Neural progenitor cell (in vitro differentiated cells): ENCODE measurements at places on chromosomes 4 and X. TPM values are rescaled to one million over a fixed set of nuclear protein-coding genes. Genes with fewer than 3 reads are reported as not detected.

The TRAM1L1 gene
- 4.5 and 8.4 TPM in 2 replicates for total RNA-seq

The FAAH2 gene
- 8.5 and 24.6 TPM in 2 replicates for total RNA-seq

The CRLF2 gene
- not detected in 2 replicates for total RNA-seq

The SSX2 gene
- total RNA-seq, result not detected in 2 replicates

The BTK gene
- total RNA-seq, result 0.03 TPM in 1 of 2 replicates, not detected in the other

The C4orf50 gene
- 0.09 and 0.32 TPM in 2 replicates for total RNA-seq

The POLR2B gene
- total RNA-seq, result 150 and 290 TPM in 2 replicates

The OPN1MW2 gene
- total RNA-seq, result not detected in 2 replicates

The SSX4 gene
- total RNA-seq, result not detected in 2 replicates

The HOPX gene
- 2.6 and 2.8 TPM in 2 replicates for total RNA-seq

The CLGN gene
- 22.7 and 37.8 TPM in 2 replicates for total RNA-seq

The VCX3A gene
- total RNA-seq, result 1.0 TPM in 1 of 2 replicates, not detected in the other

The AMBN gene
- 0.15 TPM in 1 of 2 replicates, not detected in the other for total RNA-seq

The SEPTIN6 gene
- 19.4 and 21.7 TPM in 2 replicates for total RNA-seq

The BEX5 gene
- total RNA-seq, result 1.6 and 3.8 TPM in 2 replicates

The MCF2 gene
- total RNA-seq, result 0.09 and 0.80 TPM in 2 replicates

The PITX2 gene
- total RNA-seq, result 0.59 and 1.6 TPM in 2 replicates

The RIPPLY1 gene
- total RNA-seq, result not detected in 2 replicates

The CYLC1 gene
- not detected in 2 replicates for total RNA-seq

The TSPAN6 gene
- 138 and 205 TPM in 2 replicates for total RNA-seq

The SYTL5 gene
- 0.87 and 1.7 TPM in 2 replicates for total RNA-seq

The FRAS1 gene
- 21.1 and 21.3 TPM in 2 replicates for total RNA-seq

The SPANXB1 gene
- not detected in 2 replicates for total RNA-seq

The TMEM156 gene
- not detected in 2 replicates for total RNA-seq

The TBC1D9 gene
- 8.8 and 11.3 TPM in 2 replicates for total RNA-seq

The NDNF gene
- 4.0 and 4.2 TPM in 2 replicates for total RNA-seq

The CFI gene
- not detected in 2 replicates for total RNA-seq

The BMPR1B gene
- total RNA-seq, result 1.4 and 2.7 TPM in 2 replicates

The LUZP4 gene
- not detected in 2 replicates for total RNA-seq

The FDCSP gene
- not detected in 2 replicates for total RNA-seq

The MEPE gene
- total RNA-seq, result not detected in 2 replicates

The NLGN3 gene
- total RNA-seq, result 10.0 and 16.0 TPM in 2 replicates

The SPACA5 gene
- 9.6 TPM in 1 of 2 replicates, not detected in the other for total RNA-seq

The MAGEB1 gene
- total RNA-seq, result not detected in 2 replicates

The SLC2A9 gene
- total RNA-seq, result not detected in 2 replicates

The PRRG3 gene
- total RNA-seq, result 1.9 and 2.0 TPM in 2 replicates

The PFKFB1 gene
- total RNA-seq, result 0.17 and 0.74 TPM in 2 replicates

The GAGE12F gene
- not detected in 2 replicates for total RNA-seq

The ARX gene
- 5.3 and 9.0 TPM in 2 replicates for total RNA-seq

The CXCR3 gene
- total RNA-seq, result not detected in 2 replicates

The HERC6 gene
- 0.24 and 0.28 TPM in 2 replicates for total RNA-seq

The SPIN4 gene
- 13.1 and 14.6 TPM in 2 replicates for total RNA-seq

The ANAPC10 gene
- total RNA-seq, result 34.9 and 48.4 TPM in 2 replicates

The ITM2A gene
- total RNA-seq, result 1.8 and 2.2 TPM in 2 replicates

The ASB12 gene
- total RNA-seq, result 0.19 TPM in 1 of 2 replicates, not detected in the other

The ARHGAP36 gene
- 0.22 TPM in 1 of 2 replicates, not detected in the other for total RNA-seq
